Skeletal muscle cell (primary cell): ENCODE measurements at places on chromosomes 6 and 20.
A peak's percentile ranks its signal among the peaks of the same experiment; 100 is the strongest.

GRCh38 chr20:37533154-37533715 lies 5.6 kb upstream of the BLCAP start:
- DNase-seq, result no peak

DNA sequence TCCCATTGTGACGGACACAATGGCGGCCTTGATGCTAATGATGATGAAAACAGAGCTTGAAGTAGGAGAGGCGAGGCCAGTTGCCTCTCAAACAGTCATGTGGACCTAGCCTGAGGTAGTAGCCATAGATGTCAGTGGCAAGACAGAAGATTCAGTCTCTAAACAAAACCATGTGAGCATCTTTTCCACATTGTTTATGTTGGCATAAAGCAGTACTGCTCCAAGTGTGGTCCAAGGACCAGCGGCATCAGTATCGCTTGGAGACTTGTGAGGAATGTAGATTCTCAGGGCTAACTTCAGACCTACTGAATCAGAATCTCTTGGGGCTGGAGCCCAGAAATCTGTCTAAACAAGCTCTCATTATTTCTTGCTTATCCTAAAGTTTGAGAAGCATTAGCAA lies 312.8 kb upstream of the JAG1 start:
- peak; percentile 82 for DNase-seq

DNA sequence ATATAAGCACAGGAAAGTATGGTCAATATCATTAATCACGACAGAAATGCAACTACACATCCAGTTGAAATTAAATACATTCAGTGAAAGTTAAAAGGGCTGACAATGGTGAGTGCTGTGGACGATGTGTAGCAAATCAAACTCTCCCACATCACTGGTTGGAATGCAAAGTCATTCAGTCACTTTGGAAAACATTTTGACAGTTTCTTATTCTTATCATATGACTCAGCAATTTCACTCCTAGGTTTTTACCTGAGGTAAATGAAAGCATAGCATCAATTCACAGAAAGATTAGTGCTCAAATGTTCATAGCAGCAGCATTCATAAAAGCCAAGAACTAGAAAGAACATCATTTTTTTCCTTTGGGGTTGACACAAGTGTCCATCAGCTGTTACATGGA lies 28.6 kb upstream of the SAMD5 start:
- no peak for DNase-seq

DNA sequence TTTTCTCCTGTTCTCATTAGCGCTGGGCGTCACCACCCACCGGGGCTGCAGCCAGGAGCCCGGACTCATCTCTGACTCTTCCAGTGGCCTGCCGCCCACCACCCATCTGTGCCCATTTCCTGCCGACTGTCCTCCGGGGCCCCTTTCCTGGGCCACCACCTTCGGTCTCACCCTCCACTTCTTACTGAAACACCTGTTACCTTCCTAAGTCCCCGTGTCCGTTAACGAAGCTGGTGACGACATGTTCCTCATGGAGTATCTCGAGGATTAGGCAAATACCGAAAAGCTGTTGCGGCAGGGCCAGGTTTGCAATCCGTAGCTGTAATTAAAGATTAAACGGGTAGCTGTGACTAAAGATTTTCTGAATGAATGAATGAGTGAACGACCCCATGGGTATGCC lies 80.2 kb downstream of the SRC start:
- no peak for DNase-seq

DNA sequence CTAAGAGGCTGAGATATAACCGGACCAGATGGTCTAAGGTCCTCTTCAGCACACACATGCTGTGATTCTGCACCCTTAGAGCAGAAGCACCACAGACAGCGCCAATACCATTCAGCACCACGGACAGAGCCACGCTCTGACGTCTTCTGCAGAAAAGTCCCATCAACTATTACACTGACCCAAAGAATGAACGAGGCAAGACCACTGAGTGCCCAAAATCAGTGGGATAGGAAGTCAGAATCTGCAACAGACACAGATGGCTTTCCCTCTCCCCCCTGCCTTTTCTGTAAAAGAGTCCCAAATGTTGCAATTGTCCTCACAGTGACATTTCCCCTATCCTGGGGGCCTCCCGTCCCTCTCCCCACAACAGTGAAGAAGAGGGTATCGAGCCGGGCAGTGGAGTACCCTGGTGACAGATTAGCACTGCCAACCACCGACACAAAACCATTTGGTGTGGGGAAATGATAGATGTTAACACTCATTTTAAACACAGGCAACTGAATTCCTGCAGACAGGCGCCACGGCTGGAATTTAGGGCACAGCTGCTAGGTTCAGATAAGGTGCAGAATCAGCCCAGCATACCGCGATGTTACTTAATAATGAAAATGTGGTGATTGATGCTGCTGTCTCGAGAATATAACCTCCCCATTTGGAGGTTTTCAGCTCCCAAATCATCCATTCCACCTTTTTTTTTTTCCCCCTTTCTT lies 66.6 kb upstream of the CTNNBL1 start:
- DNase-seq, result peak; percentile 4

DNA sequence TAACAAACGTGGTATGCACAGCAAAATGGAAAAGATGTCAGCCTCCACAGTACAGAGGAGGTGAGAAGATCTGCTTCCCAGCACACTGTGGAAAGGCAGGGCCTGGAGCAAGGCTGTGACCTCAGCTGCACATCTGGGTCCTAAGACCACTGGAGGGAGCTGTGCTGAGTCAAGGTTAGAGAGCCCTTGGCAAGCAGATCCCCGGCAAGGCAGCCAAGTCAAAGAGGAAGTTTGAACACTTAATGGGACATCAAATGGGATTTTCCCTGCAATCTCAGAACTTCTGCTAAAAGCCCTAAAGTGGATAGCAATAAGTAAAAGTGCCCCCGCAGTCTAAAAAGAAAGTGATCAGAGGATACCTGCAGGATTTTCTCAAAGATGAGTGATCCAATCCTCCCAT lies 39.5 kb downstream of the UNC5CL start:
- no peak for DNase-seq

DNA sequence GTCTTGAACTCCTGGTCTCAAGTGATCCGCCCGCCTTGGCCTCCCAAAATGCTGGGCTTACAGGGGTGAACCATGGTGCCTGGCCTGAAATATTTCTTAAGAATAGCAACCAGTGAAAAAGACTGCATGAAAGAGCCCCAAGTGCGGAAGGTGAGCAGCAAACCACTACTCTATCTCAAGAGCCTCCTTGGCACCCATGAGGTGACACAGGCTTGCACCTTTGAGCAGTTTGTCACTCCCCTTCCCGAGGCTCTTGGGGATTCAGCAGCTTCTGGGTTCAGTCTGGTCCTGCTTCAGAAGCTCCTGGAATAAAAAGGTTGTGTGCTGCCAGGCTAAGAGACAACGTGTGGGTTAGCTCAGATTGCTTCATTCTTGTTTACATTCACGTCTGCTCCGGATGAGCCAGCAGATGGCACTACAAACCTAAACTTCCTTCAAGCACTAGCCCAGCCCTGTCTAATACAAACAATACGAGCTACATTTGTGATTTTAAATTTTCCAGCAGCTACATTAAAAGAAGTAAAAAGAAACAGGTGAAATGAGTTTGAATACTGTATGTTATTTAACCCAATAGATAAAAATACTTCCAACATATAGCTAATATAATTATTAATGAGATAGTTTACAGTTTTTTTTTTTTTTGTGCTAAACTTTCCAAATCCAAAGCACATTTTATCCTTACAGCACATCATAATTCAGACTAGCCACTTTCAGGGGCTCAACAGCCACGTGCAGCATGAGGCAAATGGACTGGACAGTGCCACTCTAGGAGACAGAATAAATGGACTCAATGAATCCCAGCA lies 46.2 kb downstream of the GJA10 start:
- DNase-seq, result peak; percentile 58

GRCh38 chr6:93896081-93896480 lies 476.7 kb upstream of the EPHA7 start:
- DNase-seq, result no peak

DNA sequence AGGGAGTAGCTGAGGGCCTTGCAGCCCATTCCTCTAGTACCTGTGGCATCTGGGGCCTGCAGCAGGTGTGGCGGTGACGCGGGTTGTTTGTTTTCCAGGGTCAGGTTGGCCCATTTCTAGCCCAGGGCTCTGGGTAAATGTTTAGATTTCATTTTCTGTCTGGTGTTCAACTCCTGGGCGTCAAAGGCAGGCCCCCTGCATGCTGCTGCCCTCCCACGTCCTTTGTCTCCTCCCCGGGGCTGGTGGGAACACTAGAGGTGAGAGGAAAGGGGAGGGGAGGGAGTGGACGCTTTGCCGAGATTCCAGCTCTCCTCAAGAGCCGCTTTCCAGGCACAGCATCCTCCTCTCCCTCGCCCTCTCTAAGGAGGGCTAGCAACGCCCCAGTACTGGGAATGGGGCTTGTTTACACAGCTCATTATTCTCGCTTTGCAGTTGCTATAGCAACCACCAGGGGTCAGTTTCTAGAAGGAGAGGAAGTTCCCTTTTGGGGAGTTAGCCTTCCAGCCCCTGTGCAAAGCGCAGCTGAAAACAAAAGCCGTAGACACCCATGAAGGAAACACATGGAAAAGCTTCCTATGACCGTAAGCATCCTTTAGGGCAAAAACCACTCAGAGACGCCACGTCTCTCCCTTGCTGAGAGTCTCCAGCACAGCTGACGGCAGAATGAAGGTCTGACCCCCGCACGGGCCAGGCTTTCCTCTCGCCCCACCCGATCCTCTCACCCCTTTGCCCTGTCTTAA lies 170.6 kb downstream of the LY86 start:
- no peak for DNase-seq

GRCh38 chr6:42387336-42387735 lies 64.4 kb downstream of the TRERF1 start:
- DNase-seq, result no peak

DNA sequence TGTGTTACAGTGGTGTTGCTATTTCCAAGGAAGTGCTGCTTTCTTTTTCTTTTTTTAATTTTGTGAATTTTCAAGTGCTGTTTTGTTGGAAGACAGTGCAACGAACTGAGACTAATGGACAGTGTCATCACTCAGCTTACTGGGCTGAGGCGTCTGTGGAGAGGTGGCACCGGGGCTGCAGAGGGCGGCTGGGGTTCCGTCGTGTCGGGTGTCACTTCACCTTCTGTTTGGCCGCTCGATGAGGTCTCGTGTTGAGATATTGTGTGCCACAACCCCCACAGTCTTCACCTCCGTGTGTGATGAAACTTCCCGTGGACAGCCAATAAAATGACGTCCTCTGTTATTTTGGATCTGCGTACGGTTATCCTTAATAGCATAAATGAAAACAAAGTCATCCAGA lies 149.4 kb upstream of the SNX9 start:
- no peak for DNase-seq

GRCh38 chr20:50233325-50234212 lies 42.9 kb downstream of the CEBPB start:
- no peak for DNase-seq

DNA sequence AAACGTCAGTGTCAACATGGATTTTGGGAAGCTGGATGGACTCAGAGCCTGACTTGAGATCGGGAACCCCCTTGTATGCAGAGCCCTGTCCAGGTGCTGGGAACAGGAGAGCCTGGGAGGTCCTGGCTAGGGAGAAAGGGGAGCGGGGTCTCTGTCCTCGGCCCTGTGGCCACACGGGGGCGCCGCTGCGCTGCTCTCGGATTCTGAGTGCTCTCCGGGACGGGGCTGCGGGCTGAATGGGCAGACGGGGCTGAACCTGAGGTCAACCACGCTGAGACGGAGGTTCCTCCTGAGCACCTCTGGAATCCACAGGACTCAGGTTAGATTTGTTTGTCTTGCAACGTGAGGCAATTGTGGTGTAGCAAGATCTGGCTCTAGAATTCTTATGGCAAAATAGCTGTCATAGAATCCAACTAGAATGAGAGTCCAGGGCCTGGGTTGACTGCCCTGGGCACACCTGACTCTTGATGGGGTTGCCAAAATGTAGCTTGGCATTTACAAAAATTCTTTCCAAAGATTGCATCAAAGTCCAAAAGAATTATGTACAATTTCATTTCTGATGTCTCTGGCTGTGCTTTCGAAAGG lies 20.6 kb upstream of the HLA-F start:
- DNase-seq, result no peak

GRCh38 chr6:71190809-71191208 lies 97.8 kb upstream of the OGFRL1 start:
- DNase-seq, result no peak

DNA sequence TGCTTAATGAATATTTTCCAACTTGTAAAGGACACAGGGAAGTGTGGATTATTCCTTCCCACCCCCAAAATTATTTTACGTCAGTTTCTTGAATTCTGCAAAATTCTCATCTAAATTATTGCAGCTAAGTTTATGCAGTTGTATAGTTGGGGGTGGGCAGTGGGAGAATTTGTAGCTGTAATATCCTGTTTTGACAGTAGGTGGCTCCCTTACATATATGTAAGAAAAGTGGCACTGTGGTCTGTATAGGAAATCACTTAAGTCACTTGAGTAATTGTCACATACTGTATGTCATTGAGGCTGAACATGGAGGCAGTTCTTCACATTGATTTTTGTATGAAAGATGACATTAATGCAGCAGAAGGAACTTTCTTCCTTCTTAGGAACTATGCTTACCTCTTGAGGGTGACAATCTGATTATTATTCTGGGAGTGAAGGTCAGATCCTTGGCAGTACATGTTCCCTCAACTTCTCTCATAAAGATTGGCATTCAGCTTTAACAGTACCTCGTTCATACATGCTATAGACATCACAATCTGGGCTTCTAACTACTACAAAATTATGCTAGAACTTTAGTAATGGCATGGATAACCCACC lies 14.6 kb upstream of the CFAP206 start:
- peak; percentile 23 for DNase-seq

DNA sequence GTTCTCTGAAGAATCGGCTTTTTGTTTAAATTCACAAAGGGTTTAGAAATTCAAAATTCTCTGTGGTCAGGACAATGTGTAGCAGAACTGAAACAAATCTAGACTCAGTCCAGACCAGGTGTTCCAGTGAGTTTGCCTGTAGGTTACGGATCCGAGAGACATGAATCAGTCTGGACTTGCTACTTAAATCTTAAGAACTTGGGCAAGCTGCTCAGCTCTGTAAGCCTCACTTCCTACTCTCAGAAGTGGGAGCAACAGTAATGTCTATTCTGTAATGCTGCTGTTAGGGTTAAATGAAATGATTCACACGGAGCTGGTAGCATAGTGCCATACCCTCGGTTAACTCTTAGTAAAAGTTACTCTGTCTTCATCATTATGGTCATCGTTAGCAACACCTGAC lies 37.7 kb downstream of the HECA start:
- DNase-seq, result no peak

- no peak for DNase-seq
These were observed 115.7 kb downstream of the MBOAT1 start for GRCh38 chr6:20096536-20096935.

GRCh38 chr6:49668083-49668511 lies 31.5 kb upstream of the RHAG start:
- DNase-seq, result no peak

- peak; percentile 30 for DNase-seq
These were observed 23.1 kb downstream of the ACOT13 start for GRCh38 chr6:24689964-24690363.

DNA sequence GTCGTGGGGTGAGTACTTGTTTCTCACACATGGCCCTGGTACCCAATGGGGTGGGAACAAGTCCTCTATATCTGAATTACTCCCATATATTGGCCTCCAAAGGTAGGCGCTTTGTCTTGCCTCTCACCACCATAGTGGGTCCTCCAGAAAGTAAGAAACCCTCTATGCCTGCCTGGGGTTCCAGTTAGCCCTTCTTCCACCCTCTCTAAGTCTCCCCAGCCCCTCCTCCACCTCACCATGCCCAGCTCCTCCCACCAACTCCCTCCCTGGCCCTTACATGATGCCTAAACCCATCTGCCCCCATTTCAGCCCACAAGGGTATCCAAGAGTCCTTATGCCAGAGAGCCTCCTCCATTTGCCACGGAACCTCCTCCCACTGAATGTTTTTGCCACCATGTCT lies 884 bp downstream of the TSPO2 start:
- DNase-seq, result no peak
